ENCODE measurements at places on chromosomes 12 and 14.

GRCh38 chr14:69720912-69721311 lies 46.0 kb upstream of the SRSF5 start:
- DNase-seq: no peak

GRCh38 chr14:77145975-77146740 lies 4.6 kb upstream of the ZDHHC22 start:
- DNase-seq: no peak

- no peak for DNase-seq
Measured at GRCh38 chr12:120169946-120170345, 24.6 kb downstream of the GCN1 start.

DNA sequence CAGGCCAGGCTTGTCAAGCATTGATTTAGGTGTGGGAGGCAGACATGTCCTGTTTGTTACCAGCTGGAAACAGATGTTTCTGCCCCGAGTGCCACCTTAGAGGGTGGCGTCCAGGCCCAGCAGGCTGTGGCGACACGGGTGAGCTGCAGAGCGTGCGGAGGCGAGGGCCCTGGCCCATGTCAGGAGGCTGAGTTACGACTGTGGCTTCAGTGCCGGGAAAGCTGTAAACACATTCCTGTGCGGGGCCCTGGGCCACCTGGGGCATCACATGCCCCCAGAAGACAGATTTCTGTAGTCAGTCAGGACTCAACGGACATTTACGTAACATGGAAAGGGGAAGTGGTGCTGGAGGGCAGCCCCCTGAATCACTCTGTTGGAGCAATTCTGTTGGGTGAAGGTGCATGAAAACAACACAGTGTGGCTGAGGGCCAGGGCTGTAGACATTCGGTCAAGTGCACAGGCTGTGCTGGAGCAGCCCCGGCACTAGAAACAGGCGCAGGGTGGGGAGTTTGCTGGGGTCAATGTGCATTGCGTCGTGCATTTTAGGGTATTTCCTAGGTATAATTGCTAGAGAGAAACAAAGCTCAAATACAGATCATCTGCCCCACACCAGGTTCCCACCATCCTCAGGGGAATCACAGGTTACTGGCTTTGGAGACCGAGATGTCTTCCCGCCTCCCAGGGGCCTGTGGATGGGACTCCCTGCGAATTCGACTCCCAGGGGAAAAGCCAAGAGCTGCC lies 291.8 kb downstream of the TMEM121 start:
- no peak for DNase-seq

GRCh38 chr12:29610473-29611170 lies 113.1 kb upstream of the OVCH1 start:
- no peak for DNase-seq

DNA sequence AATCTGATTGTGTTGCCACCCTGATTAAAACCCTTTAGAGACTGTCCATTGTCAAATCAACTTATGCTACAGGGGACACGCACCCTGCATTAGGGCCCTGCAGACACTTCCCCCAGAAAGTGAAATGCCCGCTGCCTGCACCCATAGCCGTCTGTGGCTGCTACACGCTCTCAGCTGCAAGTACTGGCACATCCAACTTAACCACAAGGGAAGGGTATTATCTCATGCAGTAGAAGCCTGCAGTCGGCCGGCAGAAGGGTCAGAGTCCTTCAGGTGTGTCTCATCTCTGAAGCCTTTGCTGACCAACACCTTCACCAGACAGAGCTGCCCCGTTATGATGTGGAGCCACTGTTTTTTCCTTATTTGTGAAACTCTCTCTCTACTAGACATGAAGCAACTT lies 20.8 kb downstream of the CFAP251 start:
- DNase-seq: no peak

DNA sequence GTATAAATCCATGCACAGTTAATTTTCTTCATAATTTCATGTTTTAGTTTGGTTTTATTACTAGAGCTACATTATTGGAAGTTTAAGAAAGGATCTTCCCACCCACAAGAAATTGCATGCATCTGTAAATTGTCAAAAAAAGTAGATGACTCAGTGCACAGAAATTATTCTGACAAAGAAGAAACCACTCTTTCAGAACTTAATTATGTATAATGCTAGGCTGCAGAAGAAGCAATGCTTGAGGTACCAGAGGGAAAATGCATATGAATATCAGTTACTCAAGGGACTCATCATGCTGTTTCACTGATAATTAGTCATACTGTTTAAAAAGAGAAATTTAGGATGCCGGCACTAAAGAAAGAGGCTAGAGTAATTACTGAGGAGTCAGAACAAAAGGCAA lies 147.0 kb downstream of the SLC16A7 start:
- DNase-seq: no peak

DNA sequence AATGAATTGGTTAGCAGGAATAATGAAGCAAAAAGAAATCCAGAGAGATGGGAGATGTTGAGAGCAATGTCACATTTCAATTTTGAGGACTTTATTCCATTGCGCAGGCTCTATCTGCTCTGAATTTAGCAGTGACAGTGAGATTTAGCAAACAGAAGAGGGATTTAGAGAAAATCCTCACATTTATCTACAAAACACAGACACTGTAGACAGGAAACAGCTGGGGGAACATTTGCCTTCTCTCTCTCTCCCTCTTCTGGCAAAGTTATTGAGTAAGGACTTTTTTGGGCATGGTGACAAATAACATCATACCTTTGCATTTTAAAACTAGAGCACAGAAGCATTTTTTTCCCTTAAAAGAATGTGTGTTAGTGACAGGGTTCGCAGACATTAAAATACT lies at the start of gene IGF1:
Gene IGF1, minus strand, starts transcription at position 158 of the 400 bp plus-strand sequence. CDS start 182 bp downstream, outside the sequence.
- DNase-seq: no peak

DNA sequence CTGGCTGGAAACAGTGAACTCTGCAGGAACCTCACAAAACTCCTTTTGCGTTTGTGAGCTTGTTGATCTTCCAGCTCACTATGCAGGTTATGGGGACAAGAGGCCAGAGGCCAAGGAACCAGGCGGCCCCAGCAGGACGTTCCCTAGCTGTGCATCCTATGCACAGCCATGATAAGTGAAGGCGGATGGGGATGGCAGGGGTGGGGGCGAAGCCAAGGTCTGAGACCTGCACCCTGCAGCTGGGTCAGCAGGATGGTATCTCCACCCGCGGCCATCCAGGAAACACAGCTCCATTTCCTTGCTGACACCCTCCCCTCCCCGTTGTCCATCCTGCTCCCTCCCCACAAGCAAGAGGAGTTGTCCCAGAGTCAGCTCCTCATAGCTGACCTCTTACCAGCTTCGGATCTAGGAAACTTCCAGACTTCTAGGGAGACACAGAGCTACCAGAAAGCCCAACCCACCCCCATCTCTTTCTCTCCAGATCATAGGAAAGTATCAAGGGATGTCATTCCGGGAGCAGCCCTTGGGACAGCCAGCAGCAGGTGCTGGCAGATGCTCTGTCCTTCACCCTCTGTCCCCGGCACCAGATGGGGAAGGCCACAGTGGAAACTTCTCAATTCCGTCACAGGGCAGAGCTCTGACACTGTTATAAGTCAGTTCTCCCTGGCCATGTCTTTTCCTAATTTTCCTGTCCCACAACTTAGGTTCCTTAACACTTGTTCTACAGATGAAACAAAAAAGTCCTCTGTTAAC lies 9.4 kb downstream of the ZBTB39 start:
- no peak for DNase-seq

GRCh38 chr12:110720516-110720915 lies 22.2 kb downstream of the PPP1CC start:
- DNase-seq: no peak

- DNase-seq: peak; percentile 5
Measured at GRCh38 chr12:116959845-116960514, 49.2 kb downstream of the FBXW8 start.

- no peak for DNase-seq
Measured at GRCh38 chr12:125989696-125990095, 924.5 kb downstream of the AACS start.

DNA sequence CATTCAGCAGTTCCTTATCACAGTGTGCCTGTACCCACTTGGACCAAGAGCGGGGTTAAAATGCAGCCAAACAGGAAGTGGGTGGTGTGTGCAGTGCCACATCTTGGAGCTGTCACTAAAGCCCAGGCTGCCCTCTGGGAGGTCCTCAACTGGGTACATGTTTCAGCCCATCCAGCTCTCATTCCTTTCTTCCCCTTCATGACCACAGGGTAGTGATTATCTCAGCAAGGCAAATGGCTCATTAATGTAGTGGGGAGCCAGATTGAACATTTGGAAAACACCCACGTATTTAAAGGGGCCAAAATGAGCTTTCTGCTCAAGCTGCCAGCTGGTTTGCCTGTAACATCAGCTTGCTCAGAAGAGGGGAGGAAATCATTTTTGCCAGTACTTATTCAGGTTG lies 210.8 kb upstream of the BTG1 start:
- no peak for DNase-seq

DNA sequence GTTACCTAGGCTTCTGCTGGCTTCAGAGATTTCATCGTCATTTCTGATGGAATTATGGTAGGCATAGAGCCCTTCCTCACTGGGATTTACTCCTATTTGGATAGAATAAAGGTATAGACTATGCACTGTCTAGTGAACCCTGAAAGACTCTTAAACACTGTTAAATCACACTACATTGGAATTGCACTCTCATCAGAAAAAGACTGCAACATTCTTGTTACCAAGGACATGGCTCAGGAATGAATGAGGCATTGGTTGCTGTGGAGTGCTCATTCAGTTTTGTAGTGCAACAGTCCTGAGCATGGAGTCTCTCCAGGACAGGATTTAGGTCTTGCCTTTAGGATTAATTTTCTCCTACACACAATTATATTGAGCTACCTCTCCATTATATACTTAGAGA lies 483.0 kb downstream of the NRXN3 start:
- DNase-seq: no peak

GRCh38 chr12:51205350-51205749 lies 12.5 kb downstream of the POU6F1 start:
- no peak for DNase-seq

- no peak for DNase-seq
Measured at GRCh38 chr12:32116897-32117296, 10.2 kb downstream of the BICD1 start.

DNA sequence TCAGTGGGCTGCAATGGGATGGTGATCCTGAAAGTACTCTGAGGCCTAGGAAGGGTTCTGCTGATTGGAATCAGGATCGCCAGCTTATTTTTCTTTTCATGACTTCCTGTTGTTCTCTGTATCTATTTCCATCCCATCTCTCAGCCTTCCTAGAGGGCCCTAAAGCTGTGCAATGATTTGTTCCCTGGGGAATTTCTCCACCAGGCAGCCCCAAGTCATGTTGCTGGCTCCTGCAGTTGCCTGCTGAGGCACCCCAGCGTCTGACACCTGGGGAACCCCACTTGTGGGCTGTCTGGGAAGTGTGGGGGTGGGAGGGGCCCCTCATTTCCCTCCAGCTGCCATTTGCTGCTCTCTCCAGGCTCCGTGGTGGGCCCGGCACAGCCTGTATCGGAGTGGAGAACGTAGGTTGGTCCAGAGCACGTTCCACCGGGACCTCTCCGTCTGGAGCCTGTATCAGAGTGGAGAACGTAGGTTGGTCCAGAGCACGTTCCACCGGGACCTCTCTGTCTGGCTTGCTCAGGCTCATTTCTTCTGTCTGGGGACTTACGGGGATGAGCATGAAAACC lies 138.3 kb downstream of the TSPAN9 start:
- no peak for DNase-seq

- DNase-seq: peak; percentile 0
Measured at GRCh38 chr12:102702447-102703114, 214.5 kb downstream of the PAH start.

GRCh38 chr12:105281694-105282049 lies 45.7 kb upstream of the APPL2 start:
- DNase-seq: no peak

GRCh38 chr12:95470300-95470699 lies 3.7 kb upstream of the METAP2 start:
- DNase-seq: no peak

- DNase-seq: no peak
Measured at GRCh38 chr14:71713451-71713850, 218.8 kb upstream of the RGS6 start.

DNA sequence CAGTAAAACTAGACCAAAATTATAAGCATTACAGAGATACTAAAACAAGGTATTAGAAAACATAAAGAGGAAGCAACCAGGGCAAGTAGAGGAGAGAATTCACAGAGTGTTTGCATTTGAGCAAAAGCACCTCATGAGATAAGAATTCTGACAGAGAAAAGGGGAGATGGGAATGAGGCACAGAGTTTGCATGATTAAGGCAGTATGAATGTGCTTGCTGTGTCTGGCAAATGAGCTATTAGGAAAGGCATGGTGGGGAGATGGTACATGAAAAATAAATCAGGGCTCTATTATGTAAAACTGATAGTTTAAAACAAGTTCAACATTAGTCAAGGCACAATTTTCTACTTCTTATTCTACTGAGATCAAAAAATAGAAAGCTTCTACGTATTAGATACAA lies 23.1 kb downstream of the GARIN6 start:
- no peak for DNase-seq

DNA sequence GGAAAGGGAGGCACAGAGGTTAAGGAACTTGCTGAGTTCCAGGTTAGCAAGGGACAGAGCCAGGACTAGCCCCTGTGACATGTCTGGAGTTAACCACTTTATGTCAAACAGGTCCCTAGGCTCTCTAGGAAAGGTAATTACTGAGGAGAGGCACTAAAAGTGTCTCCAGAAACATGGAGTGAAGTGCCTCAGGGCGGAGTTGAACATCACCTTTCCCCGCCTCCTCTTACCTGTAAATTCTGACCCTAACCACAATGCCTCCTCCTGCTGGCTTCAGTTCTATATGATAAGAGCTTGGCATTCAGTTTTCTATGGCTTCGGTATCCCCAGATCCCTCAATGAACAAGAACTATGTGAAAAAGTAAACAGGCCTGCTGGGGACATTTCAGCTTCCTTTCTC lies 18.1 kb downstream of the RPH3A start:
- no peak for DNase-seq

DNA sequence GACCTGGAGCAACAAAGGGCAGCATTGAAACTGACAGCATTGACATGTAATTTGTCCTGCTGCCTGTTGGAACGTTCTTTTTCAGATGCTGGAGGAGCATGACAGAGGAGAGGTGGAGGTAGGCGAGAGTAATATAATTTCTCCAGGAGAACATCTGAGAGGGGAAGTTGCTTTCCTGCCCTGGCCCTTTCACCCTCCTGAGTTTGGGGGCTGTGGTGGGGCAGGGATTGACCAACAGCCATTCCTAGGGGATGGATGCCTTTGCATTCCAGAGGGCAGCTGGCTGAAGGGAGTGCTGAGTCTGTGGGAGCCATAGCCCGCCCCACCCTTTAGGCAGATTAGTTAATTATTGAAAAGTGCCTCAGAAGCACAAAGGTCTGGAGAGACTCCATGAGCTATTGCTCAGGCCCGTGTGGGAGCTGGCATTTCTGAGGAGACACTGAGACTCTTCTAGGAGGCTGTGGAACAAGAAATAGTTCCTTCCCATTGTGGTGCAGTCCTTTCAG lies 73.5 kb downstream of the ARF6 start:
- DNase-seq: no peak

GRCh38 chr14:103517174-103517566 lies 5.5 kb downstream of the CKB start:
- DNase-seq: no peak

DNA sequence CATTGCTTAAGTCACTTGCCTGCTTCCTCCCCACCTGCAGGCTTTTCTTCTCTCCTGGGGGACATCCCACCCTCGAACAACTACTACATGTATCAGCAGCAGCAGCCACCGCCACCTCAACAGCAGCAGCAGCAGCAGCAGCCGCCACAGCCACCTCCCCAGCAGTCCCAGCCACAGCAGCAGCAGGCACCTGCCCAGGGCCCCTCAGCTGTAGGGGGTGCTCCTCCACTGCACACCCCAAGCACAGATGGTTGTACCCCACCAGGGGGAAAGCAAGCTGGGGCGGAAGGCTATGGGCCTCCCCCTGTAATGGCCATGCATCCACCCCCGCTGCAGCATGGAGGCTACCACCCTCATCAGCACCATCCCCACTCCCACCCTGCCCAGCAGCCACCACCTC lies 15.3 kb downstream of the FOXJ2 start:
- DNase-seq: no peak
